Epithelial cell of proximal tubule (primary cell): ENCODE measurements at places on chromosomes 2 and 18. TPM values are rescaled to one million over a fixed set of nuclear protein-coding genes. Genes with fewer than 3 reads are reported as not detected.

DNA sequence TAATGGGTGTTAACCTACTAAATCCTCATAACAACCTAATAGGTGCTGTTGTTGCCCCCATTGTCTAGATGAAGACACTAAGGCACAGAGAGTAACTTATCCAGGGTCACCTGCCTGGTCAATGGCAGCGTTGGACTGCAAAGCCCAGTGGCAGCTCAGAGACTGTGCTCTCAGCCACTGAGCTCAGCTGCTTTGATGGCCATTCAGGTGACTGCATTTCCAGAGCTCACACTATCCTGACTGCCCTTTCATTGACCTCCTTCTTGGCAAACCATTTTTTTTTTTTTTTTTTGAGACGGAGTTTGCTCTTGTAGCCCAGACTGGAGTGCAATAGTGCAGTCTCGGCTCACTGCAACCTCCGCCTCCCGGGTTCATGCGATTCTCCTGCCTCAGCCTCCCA lies 115.2 kb downstream of the MAPK4 start:
- no peak for DNase-seq

DNA sequence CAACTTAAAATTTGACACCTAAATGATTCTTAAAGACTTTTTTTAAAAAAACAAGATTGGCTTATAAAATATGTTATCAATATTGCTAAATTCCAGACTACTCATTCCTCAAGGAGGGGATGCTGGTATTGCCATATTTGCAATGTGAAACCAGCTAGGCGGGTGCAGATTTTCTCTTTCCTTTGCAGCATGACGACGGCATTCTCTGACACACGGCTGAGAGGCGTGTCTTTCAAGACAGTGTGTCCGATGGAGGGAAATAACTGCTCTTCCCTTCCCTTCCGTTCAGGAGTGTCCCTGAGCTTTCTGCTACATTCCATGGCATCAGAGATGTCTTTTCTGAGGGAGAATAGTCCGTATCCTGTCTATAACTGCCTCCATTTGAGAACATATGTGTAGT lies 38.2 kb upstream of the CNGA3 start:
- no peak for DNase-seq

GRCh38 chr18:28884304-28884703 lies 707.4 kb upstream of the CDH2 start:
- no peak for DNase-seq

The UGT1A1 gene
- total RNA-seq = not detected in 2 replicates

The PDE1A gene
- 0.07 TPM in 1 of 2 replicates, not detected in the other for total RNA-seq

DNA sequence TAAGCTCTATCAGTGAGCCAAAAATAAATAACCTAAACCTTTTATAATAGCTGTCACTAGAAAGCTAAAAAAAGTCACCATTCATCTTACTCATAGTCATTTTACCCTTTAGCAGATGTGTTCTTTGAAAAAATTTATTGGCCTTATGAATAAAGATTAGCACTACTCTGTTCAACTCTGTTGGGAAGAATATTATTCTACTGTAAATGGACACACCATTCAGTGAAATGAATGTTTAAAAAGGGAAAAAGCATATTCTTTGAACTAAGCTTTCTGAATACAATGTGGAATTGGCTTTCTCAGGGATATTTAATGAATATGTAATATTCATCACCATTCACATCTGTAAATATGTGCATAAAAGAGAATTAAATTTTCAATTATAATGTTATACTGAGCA lies 422.0 kb downstream of the CBLN2 start:
- no peak for DNase-seq

GRCh38 chr2:66561645-66562303 lies 126.8 kb downstream of the MEIS1 start:
- no peak for DNase-seq

DNA sequence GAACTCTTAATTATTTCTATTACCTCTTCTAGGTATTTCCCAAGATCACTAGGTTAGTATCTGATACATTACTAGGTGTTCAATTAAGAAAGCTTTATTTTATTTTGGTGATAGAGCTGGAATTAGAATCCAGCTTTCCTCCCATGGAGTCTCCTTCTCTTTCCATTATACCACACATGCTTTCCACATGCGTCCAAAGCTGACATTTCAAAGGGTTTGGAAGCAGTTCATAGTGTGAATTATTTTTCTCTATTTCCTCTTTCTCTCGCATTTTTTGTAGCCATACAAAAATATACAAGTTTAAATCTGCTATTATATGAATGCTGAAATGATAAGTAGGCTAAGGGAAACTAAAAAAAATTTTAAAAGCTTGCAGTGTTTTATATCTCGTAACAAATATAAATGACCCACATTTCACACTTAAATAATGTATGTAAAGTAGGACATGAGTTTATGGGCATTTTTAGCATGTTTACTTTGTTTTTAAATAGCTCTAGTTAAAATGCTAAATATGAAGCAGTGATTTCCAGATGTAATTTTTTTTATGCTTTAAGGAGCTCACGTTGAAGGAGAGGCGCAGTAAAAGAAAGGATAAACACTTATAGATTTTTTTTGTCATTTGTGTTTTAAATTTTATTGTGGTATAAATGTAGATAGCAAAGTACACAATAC lies 20.1 kb downstream of the ZC3H6 start:
- no peak for DNase-seq

- no peak for DNase-seq
Observed at GRCh38 chr18:73841661-73842060, 306.0 kb downstream of the FBXO15 start.

The SEMA4F gene
- total RNA-seq = 10.3 and 13.8 TPM in 2 replicates

DNA sequence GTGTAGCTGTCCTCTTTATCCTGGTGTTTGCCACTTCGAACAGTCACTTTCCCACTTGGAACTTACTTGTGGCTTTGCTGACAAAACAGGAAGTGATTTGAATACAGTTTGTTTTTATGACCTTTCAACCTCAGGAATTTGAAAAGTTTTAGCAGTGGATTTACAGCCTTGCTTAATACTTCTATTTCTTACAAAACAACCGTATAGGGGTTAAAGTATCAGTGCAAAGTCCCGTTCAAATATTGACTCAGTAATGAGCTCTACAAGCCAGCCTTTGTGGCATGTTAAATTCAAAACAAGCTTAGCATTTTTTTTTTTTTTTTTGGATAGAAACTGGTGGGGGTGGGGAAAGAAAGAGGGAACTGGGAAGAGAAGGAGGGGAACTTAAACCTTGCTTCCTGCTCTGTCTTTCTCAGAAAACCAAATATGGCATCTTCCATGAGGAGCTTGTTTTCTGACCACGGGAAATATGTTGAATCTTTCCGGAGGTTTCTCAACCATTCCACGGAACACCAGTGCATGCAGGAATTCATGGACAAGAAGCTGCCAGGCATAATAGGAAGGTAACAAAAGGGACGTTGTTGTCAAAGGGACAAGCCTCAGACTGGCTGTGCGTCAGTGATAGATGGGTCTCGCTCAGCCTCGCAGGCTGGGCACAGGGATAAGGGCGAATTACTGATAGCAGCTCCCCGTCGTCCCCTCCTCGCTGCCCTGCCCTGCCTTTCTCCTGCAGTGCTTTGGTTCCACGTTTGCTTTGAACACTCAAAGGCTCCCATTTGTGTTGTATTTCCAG lies at the start of gene HNMT:
TSS of gene HNMT (plus strand) at position 408 of the 793 bp plus-strand sequence. CDS start at position 427, 19 bp downstream.
- peak; percentile 74 for DNase-seq

GRCh38 chr2:103959174-103960128 lies 894.5 kb upstream of the POU3F3 start:
- DNase-seq = no peak

DNA sequence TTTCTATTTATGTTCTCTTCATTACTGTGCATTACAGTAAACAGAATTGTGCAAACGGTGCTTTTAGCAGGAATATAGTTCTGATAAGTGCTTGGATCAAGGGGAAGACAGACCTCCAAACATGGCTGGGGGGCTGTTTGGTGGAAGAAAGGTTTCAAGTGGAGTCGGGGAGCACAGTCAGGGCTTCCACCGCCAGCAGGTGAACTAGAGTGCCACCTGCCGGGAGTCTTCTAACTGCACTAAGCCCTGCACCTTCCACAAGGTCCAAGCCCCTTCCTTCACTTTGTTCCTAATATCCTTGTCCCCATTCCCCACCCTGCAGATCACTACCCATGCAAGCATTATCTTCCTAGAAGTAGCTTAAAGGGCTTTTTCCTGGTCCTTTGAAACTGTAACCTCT lies 11.1 kb downstream of the ONECUT2 start:
- no peak for DNase-seq

DNA sequence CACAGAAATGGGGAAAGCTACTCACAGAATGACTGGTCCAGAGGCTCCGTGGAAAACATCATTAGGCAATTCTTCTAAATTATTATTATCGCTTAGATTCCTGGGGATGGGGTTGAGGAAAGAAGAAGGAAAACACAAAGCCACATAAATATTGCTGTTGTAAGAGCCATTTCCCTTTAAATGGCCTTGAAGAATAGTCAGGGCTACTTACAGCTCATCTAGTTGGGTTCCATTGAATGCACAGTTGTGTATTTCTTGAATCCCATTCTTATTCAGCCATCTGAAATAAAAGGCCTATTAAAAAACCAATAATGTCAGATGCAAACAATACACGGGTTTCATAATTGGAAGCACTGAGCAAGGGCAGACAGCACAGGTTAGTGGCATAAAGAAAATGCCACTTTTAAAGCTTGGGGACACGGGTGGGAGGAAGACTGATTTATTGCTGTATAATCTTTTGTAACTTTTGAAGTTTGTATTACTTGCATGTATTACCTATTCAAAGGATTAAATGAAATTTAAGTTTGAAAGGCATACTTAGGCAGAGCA lies 171.4 kb downstream of the FSHR start:
- no peak for DNase-seq

DNA sequence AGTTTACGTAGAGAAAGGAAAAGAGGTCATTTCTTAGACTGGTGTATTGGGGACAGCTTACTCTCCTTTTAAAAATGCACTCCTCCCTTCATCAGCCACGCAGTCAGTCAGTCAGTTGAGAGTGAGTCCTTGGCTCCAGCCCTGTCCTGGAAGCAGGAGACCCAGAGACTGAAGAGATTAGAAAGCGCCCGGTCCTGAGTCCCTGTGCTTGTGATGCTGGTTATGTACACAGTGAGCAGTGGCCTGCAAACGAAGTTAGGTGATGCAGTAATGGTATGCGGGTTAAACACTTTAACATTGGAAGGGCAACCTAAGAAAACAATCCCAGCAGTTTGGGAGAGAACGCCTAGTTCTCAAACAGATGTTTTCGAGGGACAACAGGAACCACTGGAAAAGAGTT lies 6.3 kb upstream of the ASB1 start:
- no peak for DNase-seq

DNA sequence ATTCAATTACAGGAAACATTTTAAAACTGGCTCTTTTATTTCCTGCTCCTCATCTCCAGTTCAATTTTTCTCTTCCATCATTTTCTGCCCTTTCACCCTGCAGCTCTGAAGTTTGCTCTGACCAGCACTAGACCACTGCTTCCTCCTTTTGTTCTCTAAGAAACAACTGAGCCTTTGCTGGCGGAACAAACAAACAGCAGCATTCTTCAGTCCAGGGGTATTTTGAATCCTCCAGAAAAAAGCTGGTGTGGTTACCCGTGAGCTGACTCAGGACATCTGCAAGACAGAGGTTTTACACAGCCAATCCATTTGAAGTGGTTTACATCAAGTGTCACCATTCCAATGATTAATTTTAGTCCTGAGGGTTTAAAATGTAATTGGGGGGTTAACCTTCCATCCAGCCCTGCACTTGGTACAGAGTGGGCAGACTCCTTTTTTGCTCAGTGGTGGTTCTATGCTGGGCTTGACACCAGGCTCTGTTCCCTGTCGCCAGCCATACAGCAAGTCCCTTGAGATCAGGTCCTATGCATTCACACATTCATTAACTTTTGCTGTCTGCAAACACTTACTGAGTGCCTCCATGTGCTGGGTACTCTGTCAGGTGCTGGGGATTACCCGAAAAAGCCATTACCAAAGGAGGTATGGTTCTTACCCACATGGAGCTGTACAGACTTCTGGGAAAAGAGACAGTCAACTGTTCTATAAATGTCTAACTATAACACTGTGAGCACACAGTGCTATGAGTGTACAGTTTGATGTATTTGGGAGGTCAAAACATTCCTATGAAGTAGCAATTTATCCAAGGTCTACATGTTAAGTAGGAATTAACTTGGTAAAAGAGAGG lies 909.4 kb upstream of the GYPC start:
- no peak for DNase-seq

GRCh38 chr18:23983112-23983511 lies 31.4 kb upstream of the TTC39C start:
- no peak for DNase-seq

The EN1 gene
- total RNA-seq = not detected in 2 replicates

GRCh38 chr2:39913648-39914461 lies 134.8 kb upstream of the THUMPD2 start:
- DNase-seq = peak; percentile 19

- DNase-seq = no peak
Observed at GRCh38 chr2:84494070-84494469, 22.2 kb upstream of the DNAH6 start.

GRCh38 chr18:62786689-62787088 lies 71.3 kb downstream of the PHLPP1 start:
- DNase-seq = no peak

The PROC gene
- 0.17 and 0.29 TPM in 2 replicates for total RNA-seq

The ANKRD29 gene
- 1.2 and 2.7 TPM in 2 replicates for total RNA-seq

The ANKRD30BL gene
- total RNA-seq = not detected in 2 replicates

The ARMC9 gene
- total RNA-seq = 12.6 and 21.3 TPM in 2 replicates

The LYPD6B gene
- total RNA-seq = 1.1 and 2.7 TPM in 2 replicates

DNA sequence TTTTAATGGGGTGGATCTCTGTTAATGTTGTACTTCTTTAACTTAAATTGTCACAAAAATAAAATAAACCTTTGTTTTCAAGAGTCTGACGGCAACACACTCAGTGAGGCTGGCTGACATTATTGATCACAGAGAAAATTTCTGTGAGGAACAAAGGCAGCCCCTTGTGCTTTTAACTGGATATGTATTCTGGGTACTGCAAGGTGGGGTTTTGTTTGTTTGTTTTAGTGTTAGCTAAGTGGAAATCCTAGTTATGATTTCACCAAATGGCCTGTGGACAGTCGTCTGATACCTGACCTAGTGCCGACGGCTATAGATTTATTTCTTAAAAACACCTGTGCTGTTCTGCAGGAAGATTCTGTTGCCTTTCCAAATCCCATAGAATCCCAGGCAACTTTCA lies 1329.5 kb upstream of the ZEB2 start:
- DNase-seq = no peak

The ANKRD62 gene
- total RNA-seq = not detected in 2 replicates

GRCh38 chr2:182509216-182509615 lies 82.4 kb upstream of the PDE1A start:
- DNase-seq = no peak

The AMER3 gene
- total RNA-seq = not detected in 2 replicates

The PRSS56 gene
- not detected in 2 replicates for total RNA-seq

GRCh38 chr2:238061315-238062202 lies 758 bp downstream of the SCLY start:
- DNase-seq = no peak
